Natural killer cell treated with Interleukin-12 subunit alpha and Interleukin-12 subunit beta and Interleukin-15 and Interleukin-18, amount 100 ng/mL, for 72 hours (primary cell): ENCODE measurements at places on chromosomes 12 and 14. TPM values are rescaled to one million over a fixed set of nuclear protein-coding genes. Genes with fewer than 3 reads are reported as not detected.

DNA sequence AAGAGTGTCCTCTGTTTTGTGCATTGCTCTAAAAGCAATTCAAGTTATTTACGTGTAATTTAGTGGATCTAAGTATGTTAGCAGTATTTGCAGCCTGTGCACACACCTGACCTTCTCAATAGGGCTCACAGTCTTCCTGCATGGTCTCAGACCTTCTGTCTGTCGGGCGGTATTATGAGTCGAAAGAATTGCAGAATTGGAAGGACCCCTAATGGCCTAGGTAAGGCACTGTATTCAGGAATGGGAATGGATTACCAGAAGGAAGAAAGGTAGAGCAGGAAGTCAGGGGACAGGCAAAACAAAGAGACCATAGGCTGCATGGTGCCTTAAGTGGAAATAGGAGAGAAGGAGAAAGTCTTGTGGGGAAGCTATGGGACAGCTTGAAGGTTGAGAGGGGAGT is 341.6 kb downstream of the VRK1 start:
- no peak for DNase-seq

SLC7A7 gene
- 0.59 TPM for total RNA-seq

- no peak for DNase-seq
These were observed 16.2 kb downstream of the MMP14 start for GRCh38 chr14:22852599-22852939.

- DNase-seq: no peak
These were observed 39.0 kb downstream of the ACTN1 start for GRCh38 chr14:68939893-68940613.

- DNase-seq: no peak
These were observed 6.3 kb downstream of the KRT80 start for GRCh38 chr12:52185400-52185967.

GRCh38 chr12:46473634-46474329 is 101.2 kb upstream of the SLC38A2 start:
- DNase-seq: no peak

GRCh38 chr12:104130760-104131159 is 7.2 kb downstream of the NFYB start:
- DNase-seq: no peak

DNA sequence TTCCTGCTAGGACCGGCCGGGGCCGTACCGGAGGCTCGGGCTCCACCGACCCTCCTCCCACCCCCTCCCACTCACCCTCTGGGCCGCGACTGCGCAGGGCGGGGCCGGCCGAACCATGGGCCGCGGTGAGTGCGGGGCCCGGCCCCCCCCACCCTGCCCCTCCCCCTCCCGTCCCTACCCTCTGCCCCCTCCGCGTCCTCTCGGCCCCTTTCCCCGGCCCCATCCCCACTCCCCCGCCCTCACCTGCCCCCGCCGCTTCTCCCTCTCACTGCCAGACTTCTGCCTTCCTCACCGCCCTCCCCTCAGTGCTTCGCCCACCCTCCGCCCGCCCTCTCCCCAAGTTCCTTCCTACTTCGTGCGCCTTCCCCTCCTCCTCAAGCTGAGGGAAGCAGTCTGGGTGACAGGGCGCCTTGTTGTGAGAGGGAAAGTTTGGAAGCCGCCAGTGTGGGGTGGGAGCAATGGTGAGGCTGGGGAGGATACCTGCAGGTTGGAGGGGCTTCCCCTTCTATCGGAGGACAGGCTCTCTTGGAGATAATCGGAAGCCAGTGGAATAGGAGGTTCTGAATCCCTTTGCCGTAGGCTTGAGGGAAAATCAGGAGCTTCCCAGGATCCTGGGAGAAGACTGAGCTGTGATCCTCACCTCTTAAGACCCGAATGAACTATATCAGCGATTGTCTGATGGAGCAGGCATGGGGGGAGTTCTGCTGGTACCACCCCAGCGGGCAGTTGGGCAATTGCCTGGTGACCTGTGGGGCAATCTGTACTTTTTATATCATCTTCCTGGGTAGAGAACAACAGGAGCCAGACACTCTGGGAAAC is 472 bp downstream of the MBD6 start:
- no peak for DNase-seq

- DNase-seq: no peak
These were observed 1.9 kb upstream of the KRT18 start for GRCh38 chr12:52946797-52947547.

- DNase-seq: no peak
These were observed 8.8 kb upstream of the HECTD1 start for GRCh38 chr14:31216359-31216758.

DNA sequence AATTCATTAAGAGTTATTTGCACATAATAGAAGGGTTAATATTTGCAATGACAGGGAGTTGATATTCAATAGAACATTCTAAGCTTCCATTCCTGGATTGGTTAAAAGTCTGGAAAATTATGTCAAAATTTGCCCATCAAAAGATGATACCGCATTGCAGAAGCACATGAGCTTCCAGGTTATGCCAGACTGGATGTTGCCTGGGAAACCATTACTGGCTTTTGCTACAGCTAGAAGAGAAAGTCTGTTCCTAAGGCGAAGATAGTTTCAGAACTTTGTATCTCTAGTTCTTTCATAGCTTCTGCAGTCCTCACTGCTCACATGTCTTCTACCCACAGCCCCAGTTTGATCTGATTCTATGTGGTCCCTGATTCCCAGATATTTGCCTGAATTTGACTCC is 122.4 kb upstream of the AMIGO2 start:
- DNase-seq: no peak

IRAK3 gene
- total RNA-seq: 21.7 TPM

RNASE2 gene
- total RNA-seq: not detected

GRCh38 chr14:52992236-52992870 is 41.5 kb upstream of the FERMT2 start:
- no peak for DNase-seq

DNA sequence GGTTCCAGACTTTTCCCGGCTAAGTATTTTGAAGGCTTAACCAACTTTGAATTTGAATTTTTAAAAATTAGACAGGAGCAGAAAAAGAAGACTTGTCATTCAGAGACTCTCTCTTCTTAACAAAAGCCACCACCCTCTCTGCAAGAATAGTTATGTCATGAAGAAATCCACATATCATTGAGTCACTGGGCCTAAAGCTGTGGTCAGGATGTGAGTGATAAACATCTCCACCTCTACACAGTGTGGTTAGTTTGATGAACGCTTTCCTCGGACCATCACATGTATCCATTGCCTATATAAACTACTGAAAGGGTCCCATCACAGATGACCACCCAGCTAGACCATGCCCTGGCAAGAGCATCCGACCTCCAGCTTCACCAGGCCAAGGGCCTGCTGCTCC is 226.1 kb downstream of the KSR2 start:
- DNase-seq: no peak

SLCO1A2 gene
- total RNA-seq: not detected

COQ6 gene
- total RNA-seq: 20.0 TPM

HOXC12 gene
- total RNA-seq: not detected

DNA sequence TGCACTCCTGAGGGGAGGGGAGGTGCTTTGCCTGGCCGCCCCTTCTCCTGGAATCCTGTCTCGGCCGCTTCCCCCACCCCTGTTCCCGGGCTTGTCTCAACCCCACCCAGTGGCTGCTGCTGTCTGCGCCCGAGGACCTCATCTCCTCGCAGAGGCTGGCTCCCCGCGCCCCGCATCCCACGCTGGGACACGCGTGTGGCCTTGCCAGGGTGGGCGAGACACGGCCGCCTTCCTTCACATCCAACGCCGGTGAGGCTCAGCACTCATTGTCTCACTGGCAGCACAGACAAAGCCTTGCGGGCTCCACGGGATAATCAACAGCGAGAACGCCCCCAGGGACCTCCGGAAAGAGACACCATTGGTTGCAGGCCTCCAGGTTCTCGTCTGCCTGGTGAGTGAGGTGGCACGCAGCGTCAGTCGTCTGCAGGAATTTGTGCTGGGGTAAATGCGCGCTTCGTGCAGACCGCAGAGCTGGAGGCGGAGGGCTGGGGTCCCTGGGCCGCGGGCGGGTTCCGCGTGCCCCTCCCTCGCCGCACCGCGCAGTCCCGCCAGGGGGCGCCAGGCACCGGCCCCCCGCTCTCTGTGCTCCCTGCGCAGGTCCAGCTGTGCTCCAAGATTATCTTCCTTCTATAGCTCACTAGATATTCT is 26.8 kb downstream of the CCDC177 start:
- no peak for DNase-seq

DNA sequence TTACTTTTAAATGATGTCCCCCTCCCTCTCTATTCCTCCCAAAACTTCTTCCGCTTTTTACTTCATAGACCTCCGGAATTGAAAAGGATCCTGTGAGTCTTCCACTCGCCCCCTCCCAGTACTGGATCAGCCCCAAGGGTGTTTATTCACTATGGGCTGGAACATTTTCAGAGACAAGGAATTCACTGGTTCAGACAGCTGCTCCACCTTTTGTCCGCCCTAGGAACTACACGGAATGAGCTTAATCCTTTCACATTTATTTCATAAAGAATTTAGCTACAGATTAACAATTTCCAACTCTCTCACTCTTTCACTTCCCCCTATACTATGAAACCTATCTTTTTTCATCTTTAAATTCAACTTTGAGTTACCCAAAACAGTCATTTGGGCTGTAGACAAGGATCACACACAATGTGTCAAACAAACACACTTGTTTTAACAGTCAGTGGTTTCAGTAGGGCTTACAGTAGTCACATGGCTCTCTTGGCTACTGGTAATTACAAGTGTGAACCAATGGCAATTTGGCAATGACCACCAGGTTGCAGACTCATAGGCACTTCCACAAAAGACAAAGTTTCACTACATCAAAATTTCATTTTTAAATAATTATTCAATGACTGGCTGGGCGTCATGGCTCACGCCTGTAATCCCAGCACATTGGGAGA is 20.6 kb downstream of the CNIH1 start:
- DNase-seq: no peak

DNA sequence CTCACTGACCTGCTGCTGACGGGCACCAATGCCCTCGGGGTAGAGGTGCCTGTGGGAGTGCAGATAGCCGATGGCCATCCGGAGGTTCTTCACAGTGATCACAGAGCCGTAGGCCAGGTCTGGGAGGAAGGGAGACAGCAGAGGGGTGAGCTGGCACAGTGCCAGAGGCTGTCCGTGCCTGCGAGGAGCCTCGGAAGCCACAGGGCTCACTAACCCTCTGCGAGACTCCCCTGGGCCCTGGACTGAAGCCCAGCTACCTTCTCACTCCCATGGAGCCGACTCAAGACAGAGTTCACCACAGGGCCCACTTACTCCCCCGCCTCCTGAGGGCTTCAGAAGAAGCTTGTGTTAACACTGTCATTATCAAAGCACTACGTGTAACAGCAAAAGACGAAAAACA is 24.5 kb downstream of the POMT2 start:
- DNase-seq: no peak

- no peak for DNase-seq
These were observed 552.6 kb upstream of the ATP2B1 start for GRCh38 chr12:90261283-90261682.

PDE3A gene
- not detected for total RNA-seq

GRIP1 gene
- total RNA-seq: 3.2 TPM

GRCh38 chr14:63949696-63950095 is 96.9 kb downstream of the SYNE2 start:
- DNase-seq: no peak

SLC24A4 gene
- 0.36 TPM for total RNA-seq

PTPRB gene
- 0.31 TPM for total RNA-seq

DNA sequence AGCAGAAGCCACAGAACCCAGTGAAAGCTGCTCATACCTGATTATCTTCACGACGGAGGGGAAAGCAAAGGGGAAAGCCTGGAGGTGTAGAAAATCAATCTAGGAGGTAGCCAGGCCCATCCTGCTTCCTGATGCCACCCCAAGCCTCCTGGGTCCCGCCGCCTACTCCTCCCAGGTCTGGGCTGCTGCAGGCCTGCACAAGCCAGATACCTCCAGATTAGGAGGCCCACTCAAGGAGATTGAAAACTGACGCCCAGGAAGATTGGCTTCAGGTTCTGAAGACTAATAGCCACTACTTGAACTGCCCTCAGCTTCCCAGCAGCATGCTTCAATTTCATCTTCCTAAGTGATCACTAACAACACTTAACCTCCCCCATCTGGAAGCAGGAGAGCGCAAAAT is 87.1 kb downstream of the GCH1 start:
- no peak for DNase-seq

DNA sequence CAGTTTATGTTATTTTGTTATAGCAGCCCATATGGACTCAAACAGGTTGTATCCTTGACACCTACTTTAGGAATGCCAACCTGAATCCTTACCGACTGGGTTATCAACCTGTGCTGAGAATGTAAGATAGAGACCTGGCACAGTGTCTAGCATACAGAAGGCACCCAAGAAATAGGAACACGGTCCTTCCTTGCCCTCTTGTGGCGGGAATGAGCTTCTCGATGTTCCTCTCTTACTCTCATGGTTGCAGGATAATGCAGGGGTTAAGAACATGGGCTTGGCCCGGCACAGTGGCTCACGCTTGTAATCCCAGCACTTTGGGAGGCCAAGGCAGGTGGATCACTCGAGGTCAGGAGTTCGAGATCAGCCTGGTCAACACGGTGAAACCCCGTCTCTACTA is 6.5 kb downstream of the C12orf43 start:
- no peak for DNase-seq

GRCh38 chr12:108576660-108577234 is 14.4 kb downstream of the ISCU start:
- DNase-seq: no peak

DNA sequence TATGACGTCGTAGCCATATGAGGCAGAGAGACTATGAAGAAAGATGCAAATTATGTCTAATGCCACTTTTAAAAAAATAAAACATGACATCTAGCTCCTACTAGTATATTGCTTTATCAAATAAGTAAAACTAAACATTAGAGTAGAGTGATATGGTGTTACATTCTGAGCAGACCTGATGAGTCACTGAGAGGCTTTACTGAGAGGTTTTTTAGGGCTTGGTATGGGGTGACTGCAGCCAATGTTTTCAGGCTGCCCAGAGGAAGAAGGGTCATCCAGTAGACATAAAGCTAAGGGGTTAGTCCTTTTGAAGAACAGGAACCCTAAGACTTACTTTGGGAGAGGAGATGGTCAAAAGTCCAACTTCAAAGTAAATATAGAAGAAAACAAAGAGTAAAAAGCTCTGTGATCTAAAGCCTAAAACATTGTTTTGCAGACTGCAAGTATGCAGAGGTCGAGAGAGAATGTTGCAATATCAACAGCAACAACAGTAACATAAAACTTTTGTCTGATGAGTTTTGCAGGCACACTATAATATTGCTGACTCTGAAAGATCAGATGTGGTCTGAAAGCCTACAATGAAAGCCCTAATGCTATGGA is 774.7 kb downstream of the TMTC2 start:
- no peak for DNase-seq

CFAP54 gene
- total RNA-seq: 0.50 TPM

DNA sequence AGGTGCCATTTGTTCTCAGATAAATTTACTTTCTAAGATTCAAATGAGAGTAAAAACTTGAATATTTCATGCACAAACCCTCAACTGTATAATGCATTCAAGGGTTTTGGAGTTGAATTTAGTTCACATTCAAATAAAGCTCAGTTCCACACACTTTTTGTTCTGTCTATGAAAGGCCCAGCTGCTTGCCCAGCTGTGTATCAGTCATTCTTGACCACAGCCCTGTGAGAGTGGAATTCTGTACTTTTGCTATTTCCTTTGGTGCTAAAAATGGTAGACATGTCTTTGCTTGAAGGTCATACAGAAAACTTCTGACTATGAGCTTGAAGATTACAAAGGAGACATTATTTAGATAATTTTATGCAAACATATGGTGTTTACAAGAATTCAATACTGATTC is 110.4 kb downstream of the KCNC2 start:
- DNase-seq: no peak
